ENCODE measurements at places on chromosomes 12 and 14. TPM values are rescaled to one million over a fixed set of nuclear protein-coding genes. Genes with fewer than 3 reads are reported as not detected.

The CAPZA3 gene
- not detected for total RNA-seq

GRCh38 chr12:42410340-42410739 lies 84.4 kb downstream of the PPHLN1 start:
- DNase-seq = no peak

- no peak for DNase-seq
Observed at GRCh38 chr14:45253754-45254310, 830 bp upstream of the MIS18BP1 start.

GRCh38 chr12:42273706-42274105 lies 35.7 kb upstream of the YAF2 start:
- no peak for DNase-seq

The KRT6A gene
- not detected for total RNA-seq

DNA sequence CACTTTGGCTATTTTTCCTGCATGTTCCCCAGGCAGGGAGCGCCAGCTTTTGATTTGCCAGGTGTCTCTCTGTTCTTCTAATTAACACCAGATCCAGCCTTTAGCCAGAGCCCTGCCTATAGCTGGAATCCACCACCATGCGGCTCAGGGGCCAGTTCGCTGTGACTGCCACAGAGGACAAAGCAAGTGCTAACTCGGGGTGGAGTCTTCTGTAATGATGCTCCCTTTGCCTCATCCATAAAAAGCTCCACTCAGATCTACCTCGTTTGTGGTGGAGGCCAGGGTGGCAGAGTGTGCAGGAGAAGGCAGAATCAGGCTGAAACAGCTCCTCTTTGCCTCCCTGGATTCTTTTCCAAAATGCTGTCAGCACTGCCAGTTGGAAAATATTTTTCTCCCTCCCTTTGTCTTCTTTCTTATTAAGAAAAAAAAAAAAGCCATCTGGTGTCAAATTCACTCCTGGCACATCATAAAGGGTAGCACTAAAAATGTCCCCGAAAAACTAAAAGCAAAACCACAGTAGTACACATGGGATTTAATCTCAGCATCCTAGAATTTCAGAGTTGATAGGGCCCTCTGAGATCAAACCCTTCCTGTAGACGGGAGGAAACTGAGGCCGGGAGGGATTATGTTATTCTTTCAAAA lies 18.0 kb upstream of the CTDSP2 start:
- DNase-seq = peak; percentile 24

The KCNA1 gene
- total RNA-seq = not detected

The IGF1 gene
- 1.3 TPM for total RNA-seq

The CD163L1 gene
- total RNA-seq = not detected

- DNase-seq = no peak
Observed at GRCh38 chr12:4285070-4285469, 11.5 kb downstream of the CCND2 start.

GRCh38 chr14:22531451-22532344 lies 57.3 kb downstream of the DAD1 start:
- DNase-seq = no peak

GRCh38 chr12:11953523-11953922 lies 117.2 kb upstream of the BCL2L14 start:
- peak; percentile 5 for DNase-seq

The CCDC196 gene
- not detected for total RNA-seq

The ART4 gene
- total RNA-seq = not detected

DNA sequence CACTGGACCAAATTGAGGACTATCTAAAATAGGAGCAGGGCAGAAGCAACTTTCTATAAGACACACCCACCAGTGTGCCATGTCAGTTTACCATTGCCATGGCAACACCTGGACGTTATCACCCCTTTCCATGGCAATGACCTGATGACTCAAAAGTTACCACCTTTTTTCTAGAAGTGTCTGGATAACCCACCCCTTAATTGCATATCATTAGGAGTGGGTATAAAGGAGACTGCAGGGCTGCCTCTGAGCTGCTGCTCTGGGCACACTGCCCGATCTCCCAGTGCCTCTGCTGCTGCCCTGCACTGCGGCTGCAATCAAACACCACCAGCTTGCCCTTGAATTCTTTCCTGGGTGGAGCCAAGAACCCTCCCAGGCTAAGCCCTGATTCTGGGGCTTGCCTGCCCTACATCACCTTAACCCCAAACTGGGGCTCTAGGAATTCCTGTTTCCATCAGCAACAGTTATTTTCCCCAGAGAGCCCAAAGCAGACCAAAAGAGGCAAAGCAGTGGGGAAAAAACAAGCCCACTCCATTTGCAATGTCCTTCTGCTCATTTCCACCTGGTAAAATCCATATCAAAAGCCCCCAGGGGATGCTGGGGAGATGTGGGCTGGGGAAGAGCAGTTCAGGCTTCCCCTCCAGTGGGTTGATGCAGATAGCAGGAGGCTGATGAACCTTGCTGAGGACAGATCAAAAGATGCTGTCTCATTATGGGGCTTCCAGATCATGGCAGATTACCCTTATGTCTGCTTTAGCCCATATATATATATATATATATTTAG lies 129.5 kb upstream of the NCOR2 start:
- no peak for DNase-seq

- DNase-seq = peak; percentile 8
Observed at GRCh38 chr14:53638966-53639365, 317.7 kb downstream of the BMP4 start.

The GPX2 gene
- not detected for total RNA-seq

The ZBTB1 gene
- total RNA-seq = 45.7 TPM

The NEDD8 gene
- total RNA-seq = 145 TPM

GRCh38 chr14:99192830-99193229 lies 79.2 kb downstream of the BCL11B start:
- DNase-seq = no peak

DNA sequence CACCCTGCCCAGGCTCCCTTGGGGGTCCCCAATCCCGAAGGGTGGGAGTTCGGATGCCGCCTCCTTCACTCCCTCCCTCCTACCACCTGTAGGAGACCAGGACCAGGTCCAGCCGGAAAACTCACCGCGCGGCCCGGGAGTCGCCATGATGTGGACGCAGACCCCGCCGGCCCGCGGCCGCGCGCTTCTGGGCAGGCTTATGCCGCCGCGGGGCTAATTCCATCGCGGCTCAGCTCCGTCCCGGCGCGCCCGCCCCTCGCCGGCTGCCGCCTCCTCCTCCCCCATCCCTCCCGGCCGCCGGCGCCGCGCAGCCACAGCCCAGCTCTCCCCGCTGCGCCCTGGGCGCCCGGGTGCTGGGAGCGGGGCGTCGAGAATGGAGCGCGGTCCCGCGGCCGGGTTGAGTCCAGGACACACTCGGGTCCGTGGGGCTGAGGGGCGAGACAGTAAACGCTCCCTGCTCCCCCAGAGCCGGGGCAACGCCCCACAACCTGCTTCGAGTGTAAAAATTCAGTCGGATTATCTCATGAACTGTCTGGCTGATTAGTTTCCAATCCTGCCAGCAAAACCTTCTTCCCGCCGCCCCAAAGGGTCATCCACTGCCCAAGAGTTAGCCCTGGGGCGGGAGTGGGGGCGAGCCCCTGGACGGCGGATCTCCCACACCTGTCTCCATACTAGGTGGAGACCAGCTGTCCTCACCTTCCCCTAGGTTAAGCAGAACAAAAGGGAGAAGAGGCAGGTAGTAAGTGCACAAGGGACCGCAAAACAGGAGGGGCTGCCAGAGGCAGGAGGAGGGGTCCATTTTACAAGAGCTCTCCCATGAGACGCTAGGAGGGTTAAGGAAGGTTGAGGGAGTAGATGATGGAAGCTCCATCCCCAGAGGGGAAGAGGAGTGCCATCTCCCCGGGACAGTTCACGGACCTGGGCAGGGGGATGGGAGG lies at the start of gene ANO2:
Gene ANO2, minus strand, starts transcription at position 189 of the 938 bp plus-strand sequence. Its CDS starts 42 bp downstream, at position 147.
- DNase-seq = peak; percentile 21

DNA sequence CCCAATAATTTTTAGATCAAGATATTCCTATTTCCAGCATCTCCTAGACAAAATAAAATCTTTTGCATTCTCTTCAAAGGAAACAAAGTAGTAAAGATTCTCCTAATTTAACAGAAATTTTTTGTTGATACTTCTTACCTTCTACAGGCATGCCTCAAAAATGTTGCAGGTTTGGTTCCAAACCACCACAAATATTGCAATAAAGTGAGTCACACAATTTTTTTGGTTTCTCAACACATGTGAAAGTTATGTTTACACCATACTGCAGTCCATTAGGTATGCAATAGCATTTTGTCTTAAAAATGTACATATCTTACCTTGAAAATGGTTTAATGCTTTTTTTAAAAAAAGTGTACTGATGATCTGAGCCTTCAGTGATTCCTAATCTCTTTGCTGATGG lies 65.6 kb upstream of the USP15 start:
- peak; percentile 52 for DNase-seq

The DHRS2 gene
- total RNA-seq = not detected

- no peak for DNase-seq
Observed at GRCh38 chr14:23376482-23377197, at the start of gene CMTM5. Gene CMTM5, plus strand, starts transcription at chr14:23377046. Its CDS starts 206 bp downstream, at chr14:23377252.

DNA sequence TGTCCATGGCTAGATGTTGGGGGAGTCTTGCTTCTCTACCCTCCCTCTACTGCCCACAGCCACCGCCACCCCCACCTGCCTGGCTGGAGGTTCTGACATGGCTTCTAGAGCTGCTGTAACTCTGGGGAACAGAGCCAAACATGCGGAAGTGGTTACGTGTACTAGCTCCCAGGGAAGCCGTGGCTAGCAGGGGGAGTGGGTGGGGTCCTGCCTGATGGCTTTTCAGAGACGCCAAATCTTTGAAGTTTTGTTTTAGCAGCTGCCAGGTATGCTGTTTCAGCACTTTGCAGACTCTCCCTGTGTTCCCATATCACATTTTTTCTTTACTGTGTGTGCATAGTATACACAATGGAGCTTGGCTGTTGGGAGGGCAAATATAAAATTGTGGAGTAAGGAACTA lies 150.3 kb downstream of the TGFB3 start:
- DNase-seq = peak; percentile 75

DNA sequence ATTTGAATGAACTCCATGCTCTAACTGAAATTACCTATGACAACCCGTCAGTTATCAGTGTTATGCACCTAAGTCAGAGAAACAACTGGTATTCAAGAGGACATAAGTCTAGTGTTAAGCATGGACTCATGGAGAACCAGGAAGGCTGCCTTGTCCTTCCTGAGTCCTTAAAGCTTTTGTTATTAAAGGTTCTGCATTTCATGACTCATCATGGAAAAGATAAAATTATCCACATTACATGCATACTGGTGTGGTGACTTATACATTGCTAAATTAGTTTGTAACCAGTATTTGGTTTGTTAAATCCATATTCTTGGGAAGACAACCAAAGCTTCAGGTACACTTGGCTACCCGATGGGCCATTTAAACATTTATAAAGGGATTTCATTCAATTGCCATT lies 6.5 kb upstream of the OR4E1 start:
- DNase-seq = peak; percentile 0

DNA sequence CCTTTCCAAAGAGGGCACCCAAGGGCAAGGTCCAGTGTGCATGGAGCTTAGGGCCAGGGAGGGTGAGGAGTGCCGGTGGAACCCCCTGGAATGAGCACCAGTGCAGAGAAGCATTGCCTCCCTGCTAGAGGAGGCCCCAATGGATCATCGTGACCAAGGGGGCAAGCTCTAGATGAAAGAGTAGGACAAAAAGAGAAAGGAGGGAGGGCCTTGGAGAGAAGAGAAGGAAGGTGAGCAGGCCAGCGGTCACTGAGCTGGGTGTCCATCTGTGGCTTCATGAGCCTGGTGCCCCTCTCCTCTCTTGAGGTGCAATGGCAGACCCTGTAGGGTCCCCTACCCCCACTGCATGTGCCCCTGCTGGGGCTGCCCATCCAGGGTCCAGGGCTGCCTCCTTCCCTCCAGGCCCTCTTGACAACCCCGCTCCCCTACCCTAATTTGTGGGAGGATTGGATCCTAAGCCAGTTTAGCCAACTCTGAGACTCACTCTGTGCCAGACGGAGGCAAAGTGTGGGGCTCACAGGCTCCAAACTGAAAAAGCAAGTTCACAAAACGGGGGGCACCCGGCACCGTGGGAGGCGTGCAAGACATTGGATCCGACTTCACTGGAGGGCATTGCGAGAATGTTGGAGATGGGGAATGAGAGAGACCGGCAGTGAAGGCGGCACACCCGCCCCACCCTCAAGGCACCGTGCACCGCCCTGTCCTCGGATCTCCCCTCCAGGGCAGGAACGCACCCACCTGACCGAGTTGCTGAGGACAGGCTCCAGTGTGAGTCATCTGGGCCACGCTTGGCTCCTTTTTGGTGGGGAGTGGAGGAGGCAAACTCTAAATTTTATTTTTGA lies 207.5 kb downstream of the KIF26A start:
- DNase-seq = no peak

The TC2N gene
- 0.26 TPM for total RNA-seq

- no peak for DNase-seq
Observed at GRCh38 chr14:69449216-69449615, 35.3 kb upstream of the PLEKHD1 start.

DNA sequence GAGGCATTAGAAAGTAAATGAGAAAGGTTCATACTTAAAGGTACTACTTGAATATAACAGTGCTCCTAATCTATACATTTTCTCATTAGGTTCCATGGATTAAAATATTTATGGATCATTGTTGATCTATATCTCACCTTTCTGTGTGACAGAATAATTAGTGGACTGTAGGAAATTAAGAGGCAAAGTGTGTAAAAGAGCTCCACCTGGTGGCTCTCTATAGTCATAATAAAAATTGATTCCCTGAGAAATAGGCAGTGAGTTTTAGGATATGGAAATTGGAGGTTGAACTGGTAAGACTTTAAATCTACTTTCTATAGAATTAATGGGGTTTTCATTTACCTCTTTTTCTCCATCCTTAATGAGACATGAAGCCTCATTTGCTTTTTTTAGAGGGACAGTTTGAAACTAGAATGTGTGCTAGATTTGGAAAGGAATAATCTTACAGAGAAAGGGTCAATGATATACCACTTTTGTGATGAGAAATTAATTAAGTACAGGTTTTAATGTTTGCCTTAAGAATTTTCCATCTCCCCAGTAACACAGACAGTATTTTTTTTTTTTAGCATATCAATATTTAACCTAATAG lies 11.8 kb upstream of the DERA start:
- no peak for DNase-seq

DNA sequence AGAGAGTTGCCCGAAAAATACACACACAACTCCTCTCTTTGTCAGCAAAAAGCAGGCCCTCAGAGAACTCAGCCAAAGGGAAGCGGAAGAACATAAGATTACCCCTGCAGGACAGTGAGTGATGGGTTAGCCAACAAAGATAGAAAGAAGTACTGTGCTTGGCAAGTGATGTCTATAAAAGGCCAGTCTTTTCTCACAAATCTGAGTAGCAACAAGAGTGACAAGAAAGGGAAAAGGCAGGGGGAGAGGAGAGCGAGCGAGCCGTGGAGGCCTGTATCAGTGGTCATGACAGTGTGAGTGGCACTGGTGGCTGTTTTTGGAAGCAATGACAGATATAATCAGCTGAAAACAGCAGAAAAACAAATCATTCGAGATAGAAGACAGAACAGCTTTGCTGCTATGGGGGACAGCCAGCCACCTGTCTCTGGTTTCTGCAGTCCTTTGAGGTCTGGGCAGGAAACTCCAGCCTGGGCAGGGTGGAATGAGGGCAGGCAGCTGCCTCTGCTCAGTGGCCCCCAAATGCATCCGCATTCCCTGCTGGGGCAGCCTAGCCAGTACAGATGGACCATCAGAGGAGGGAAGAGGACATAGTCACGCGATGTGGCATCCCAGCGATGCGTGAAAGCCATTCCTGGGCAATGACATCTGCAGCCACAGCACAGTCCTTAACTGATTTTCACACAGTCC lies 74.7 kb downstream of the TRIM9 start:
- no peak for DNase-seq
